Metanephros (tissue), 2 donors: ENCODE measurements at places on chromosomes 2 and 18. TPM values are rescaled to one million over a fixed set of nuclear protein-coding genes. Genes with fewer than 3 reads are reported as not detected.

FEV gene
- 1.3 TPM for total RNA-seq

CCDC141 gene
- total RNA-seq, result 8.2 TPM

NRP2 gene
- total RNA-seq, result 67.3 TPM

RALBP1 gene
- 71.2 TPM for total RNA-seq

LONRF2 gene
- 4.3 TPM for total RNA-seq

STRADB gene
- total RNA-seq, result 69.2 TPM

POTEJ gene
- total RNA-seq, result 0.12 TPM

ATP6V1B1 gene
- total RNA-seq, result 73.2 TPM

NEB gene
- total RNA-seq, result 313 TPM

TRIM43 gene
- total RNA-seq, result 0.18 TPM

CCDC148 gene
- total RNA-seq, result 10.0 TPM
